ENCODE measurements at places on chromosomes 11 and 22.

DNA sequence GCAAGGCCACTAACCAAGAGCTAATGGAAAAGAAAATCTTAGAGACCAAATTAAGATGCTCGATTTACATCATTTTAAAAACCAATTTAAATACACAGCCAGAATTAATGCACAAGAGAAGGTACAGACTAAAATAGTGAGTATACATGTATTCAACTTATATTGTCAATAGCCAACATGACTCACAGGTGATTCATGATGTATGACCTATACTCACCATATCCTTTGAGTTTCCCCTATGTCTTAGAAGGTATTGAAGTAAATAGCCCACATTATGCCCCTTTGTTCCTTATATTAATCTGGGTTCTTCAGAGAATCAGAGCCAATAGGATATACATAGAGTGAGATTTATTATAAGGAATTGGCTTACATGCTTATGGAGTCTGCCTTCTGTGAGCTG, 97.5 kb upstream of the ANO3 start:
- DNase-seq = no peak

DNA sequence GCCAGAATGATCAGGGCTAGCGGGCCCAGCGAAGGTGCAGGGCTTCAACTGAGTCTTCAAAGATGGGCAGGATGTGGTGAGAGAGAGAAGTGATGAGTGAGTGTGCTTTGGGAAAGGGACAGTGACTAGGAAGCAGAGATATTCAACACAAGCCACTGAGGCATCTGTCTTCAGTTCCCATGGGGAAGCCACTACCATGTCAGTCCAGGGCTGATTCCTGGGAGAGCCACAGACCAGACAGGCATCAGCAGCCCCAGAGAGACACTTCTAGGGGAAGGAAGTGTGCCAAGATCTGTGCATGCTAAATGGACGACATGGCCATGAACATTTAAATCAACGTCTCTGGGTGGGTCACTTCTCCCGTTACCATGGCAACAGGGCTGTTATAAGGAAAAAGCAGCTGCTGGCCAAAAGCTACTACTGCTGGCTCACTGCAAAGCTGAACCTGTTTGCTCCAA, 28.5 kb downstream of the P4HA3 start:
- no peak for DNase-seq

- DNase-seq = no peak
Observed at GRCh38 chr11:106644824-106645223, 373.5 kb downstream of the GUCY1A2 start.

DNA sequence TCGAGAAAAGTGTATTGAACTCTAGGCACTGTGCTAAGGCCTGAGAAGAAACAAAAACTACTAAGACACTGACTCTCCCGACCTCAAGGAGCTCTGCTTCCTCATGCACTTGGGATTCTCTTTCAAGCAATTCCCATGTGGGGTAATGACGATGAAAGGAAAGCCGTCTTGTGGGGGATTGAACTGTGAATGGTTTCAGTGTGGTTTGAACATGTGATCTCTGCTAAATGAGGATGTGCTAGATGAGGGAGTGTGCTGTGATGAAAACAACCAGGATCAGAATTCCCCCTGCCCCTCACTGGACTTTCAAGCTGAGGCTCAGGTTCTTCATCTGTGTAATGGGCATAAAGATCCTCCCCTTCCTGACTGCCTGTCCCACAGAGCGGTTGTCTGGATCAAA, 74.9 kb downstream of the DEPDC5 start:
- no peak for DNase-seq

DNA sequence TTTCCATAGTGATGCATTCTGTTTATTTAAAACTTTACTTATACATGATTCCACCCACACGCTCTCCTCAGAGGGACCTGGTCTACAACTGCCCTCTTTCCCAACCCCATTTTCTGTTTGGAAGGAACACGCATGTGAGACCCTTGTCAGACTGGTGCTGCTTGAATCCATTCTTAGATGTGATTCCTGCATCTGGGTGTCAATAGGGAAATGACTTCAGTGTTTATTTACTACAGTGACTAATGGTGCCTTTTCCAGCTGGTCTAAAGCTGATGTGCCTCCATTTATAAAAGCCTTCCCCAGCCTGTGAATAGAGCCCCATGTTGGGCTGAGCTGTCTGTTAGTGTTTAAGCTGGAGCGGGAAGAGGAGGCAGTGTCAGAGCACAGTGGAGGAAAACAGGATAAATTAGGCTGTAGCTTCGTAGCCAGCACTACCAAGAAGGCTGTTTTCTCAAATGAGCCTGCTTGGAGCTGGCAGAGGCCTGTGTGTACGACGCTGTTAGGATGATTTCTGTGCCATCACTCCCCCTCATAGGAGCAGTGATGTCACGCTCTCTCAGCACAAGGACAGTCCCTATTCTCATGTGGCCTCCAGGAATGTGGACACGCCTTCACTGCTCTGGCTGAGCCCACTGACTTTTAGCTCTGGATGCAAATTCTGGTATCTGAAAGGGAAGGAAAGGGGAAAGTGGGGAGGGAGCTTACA, 18.9 kb upstream of the C11orf96 start:
- DNase-seq = no peak

- DNase-seq = no peak
Observed at GRCh38 chr11:79095424-79095823, 345.4 kb downstream of the TENM4 start.

DNA sequence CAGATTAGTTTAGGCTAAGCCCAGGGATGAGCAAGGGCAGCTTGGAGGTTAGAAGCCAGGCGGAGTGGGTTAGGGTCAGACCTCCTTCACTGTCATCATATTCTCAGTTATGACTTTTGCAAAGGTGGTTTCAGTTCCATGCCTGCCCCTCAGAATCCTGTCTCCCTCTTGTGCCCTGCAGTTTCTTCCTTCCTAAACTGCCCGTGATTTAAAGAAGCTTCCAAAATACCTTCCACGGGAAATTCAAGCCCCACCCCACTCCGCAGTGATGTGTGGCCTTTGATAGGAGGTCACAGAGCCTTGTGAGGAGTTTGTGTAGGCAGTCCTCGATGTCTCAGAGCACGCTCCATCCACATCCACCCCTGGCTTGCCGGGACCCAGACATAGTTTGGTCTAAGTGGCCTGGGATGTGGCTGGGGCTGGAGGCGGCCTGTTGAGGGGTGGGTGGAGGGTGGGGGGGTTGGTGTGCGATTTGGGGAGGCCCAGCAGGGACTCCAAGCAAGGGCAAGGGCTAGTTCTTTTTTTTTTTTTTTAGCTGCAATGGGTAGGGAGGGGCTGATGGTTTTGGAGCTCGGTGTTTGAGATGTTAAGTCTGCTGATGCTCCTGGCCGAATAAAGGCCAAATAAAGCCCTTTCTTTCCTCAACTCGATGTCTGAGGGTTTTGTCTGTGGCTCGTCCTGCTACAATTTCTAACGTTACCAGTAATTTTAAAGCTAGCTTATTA, 1.6 kb upstream of the IFITM1 start:
- DNase-seq = no peak

DNA sequence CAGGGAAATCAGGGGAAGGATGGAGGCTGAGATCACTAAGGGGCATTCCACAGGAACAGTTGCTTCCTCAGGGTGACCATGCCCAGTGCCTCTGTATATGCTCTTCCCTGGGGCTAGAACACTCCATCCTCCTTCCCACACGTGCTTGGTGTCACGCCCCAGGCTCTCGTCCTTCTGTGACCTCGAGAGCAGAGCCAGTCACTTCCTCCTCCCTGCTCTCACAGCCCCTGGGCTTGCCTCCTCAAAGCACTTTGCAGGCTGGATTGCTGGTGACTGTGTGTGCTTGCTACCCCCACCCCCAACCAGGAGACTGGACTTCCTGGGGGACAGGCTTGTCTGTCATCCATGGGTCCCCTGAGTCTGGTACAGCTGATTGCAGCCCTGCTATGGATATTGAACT, 56.5 kb upstream of the AMPD3 start:
- DNase-seq = no peak

DNA sequence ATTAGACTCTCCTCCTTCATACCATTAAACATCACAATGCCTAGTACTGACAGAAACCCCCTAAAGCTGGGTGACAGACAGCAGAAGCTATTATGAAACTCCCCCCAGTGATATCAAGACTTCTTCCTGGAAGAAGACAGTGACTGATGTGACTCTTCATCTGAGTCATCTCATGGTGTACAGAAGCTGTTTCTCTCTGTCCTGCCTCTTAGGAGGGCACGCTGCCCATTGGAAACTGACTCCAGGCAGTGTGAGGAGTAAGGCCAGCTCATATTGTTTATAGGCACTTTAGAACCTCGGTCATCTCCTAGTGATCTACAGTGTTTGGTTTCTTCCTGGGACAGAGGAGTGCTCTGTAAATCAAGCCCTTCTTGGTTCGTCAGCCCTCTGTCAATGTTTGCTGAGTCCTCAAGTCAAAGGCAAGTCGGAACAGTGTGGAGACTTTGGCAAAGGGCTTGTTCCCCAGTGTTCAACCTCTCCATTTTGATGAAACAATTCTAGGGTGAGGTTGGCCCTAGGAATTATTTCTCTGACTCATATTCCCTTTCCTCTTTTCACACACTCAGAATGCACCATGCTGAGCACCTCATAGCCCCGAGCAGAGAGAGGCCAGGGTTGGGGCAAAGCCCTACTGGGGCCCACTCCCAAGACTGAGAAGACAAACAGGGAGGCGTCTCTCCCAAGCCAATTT, 172.5 kb upstream of the TMEM45B start:
- DNase-seq = no peak

- DNase-seq = no peak
Observed at GRCh38 chr22:24894998-24895397, 51.5 kb downstream of the LHFPL7 start.

DNA sequence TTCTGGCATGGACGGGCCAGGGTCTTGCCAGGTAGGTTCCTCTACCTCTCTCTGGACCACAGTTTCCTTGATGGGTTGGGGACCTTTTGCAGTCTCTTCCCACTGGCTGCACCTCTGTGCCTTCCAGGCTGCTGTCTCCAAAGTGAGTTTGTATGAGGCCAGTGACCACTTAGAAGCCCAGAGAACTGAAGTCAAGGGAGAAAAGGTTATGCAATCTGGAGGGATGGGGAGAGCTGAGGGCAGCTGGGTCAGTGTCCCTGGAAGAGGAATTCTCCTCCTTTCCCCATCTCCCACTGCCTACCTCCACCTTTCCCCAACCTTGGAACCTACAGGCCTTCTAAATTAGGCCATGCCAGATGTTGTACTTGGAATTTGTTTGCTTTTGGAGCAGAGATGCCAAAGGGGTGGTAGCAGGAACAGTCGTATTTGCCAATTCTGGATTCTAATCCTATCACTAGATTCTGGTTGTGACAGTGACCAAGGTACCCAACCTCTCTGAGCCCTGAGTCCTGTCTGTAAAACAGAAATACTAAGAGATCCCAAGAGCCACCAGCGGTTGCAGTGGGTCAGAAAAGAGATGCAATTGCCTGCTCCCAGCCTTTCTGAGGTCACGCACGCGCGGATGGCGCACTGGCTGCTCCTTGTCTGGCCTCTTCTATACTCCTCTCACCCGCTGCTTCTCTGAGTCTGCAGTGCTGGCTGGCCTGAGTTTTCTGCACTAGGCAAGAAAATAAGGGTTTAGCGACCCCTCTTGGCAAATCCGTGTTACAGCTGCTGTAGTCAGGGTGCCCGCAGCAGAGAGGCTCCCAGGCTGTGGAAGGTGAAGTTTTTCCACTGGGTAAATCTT, 10.7 kb upstream of the ACCSL start:
- peak; percentile 11 for DNase-seq

DNA sequence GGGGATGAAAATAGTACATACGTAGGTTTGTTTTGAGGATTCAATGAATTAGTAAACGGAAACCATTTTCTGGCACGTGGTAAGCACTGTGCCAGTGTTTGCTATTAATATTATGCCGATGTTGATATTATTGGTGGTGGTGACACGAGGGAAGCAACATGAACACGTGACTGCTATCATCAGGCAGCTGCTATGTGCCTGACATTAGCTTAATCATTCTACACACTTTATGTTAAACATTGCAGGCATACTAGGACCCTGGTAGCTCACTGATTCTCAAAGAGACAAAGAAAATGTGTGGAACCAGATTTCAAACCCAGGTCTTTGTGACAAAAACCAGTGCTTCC, 656 bp downstream of the SRRD start:
- no peak for DNase-seq

DNA sequence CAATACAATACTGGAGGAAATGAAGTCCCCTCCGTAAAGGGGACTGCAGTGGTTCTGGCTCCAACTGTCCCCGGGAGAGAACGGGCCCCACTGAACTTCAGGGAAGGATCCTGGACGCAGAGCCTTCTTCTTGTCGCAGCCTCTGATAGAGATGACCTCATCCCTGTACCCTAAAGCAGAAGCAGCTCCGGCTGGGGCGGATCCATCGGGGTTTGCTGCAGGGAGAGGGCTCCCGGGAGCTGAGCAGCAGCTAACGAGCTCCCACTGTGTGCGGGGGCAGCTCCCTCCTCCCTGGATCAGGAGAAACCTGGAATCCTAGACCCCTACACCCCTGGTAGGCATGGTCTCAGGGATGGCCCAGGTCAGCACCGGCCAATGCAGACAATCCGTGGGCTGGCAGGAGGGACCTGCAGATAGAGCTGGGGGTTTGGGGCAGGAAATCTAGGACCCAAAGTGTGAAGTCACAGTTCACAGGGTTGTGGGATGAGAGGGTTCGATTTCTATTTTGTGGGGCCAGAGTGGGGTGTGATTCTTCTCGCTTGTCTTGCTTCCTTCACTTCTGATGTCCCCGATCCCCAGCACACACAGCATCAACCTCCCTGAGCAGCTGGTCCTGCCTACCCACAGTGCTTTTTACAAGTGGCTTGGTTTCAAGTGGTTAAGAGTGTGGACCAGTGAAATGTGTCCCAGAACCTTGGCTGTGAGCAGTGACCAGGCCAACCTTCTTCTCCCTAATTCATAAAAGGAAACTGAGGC, 12.9 kb downstream of the KIAA0930 start:
- DNase-seq = no peak

GRCh38 chr11:120722524-120722923, 211.0 kb downstream of the GRIK4 start:
- DNase-seq = no peak

DNA sequence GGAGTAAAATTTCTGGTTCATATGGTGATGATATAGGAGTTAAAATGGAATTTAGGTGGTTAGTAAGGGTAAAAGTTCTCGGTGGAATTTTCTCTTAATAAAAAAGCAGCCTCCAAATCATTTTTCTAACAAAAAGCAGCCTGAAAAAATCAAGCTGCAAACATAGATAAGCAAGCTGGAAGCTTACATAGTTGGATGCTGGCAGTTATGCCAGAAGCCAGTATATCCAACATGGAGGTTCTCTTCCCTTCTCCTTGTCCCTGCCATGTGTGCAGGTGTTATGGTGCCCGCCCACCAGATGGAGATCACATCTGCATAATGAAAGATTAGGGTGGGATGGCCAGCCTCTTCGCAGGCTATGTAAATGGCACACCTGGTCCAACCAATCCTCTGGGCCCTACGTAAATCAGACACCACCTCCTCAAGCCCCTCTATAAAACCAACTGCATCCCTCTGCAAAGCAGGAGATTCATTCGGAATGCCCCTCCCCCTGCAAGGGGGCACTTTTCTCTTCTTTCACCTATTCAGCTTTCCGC, 22.4 kb downstream of the PIWIL3 start:
- no peak for DNase-seq

GRCh38 chr11:104075706-104076105, 39.3 kb downstream of the DDI1 start:
- DNase-seq = no peak

- no peak for DNase-seq
Observed at GRCh38 chr11:89508544-89508943, 17.4 kb upstream of the NOX4 start.

- no peak for DNase-seq
Observed at GRCh38 chr11:8330404-8330803, 66.7 kb upstream of the LMO1 start.
